ENCODE measurements at places on chromosomes 6 and 20.

GRCh38 chr20:20286061-20286460 is 81.8 kb upstream of the INSM1 start:
- DNase-seq: no peak

GRCh38 chr20:41179961-41180360 is 42.6 kb downstream of the PLCG1 start:
- DNase-seq: no peak

DNA sequence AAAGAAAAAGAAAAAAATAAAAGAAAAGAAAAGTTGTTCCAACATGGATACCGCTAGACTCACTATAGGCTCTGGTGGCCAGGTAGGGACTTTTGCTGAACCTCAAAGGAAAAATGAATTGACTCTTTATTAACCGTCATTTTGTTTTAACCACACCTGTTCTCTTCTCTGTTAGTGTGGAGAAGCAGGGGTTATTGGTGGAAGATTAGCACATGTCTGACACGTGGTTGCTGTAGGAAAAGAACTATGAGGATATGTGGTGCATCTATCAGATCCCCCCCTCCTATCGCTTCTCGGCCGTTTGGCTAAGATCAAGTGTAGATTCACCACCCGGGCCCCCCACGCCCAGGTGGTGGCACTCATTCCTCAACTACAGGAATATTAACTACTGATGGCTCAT is 212.4 kb upstream of the ZNF184 start:
- no peak for DNase-seq

GRCh38 chr6:160227769-160228161 is 30.9 kb downstream of the SLC22A2 start:
- DNase-seq: no peak

- no peak for DNase-seq
Observed at GRCh38 chr6:24429146-24429545, 26.4 kb downstream of the MRS2 start.

DNA sequence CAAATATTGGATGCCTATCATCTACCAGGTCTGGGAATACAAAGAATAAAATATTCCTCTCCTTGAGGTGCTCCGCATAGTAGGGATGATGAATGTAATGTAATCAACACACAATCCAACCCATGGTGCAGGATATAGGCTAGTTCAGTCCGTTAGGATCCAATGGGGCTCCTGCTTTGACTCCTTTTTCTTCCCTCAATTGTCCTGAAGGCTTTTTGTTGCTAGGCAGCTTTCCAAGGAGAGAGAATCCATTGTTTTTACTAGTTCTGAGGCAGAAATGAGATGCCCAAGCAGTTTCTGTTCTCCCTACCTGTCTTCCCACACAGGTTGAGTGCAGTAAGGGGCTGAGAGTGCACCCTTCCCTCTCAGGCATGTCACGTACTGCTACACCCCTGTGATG is 12.1 kb downstream of the WRNIP1 start:
- DNase-seq: no peak

- DNase-seq: no peak
Observed at GRCh38 chr6:158512809-158513208, 47.1 kb upstream of the TMEM181 start.

- DNase-seq: no peak
Observed at GRCh38 chr6:100987556-100987955, 106.4 kb upstream of the ASCC3 start.

GRCh38 chr6:90406142-90406794 is 109.6 kb upstream of the BACH2 start:
- DNase-seq: no peak

GRCh38 chr6:135616655-135617054 is 119.1 kb upstream of the AHI1 start:
- DNase-seq: no peak

GRCh38 chr6:148746363-148747144 is at the start of gene UST:
Gene UST (plus strand): TSS chr6:148747030. CDS start chr6:148747431, 401 bp downstream.
- DNase-seq: peak; percentile 81

DNA sequence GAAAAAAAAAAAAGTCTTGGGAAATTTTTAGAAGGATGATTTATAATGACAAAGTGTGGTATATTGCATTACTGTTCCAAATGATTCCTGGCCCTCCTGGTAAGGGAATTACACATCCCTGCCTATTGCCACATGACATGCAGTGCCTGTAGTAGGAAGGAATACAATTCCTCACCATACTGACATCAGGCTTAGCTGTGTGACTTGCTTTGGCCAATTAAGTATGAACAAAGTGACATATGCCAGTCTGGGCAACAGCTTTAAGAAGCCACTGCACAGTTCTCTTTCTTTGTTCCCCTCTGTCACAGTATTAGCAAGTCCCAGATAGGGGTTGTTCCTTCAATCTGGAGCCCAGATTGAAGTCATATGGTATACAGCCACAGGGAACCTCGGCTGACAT is 100.5 kb downstream of the KIF13A start:
- no peak for DNase-seq

- DNase-seq: no peak
Observed at GRCh38 chr20:9877932-9878495, 39.1 kb upstream of the PAK5 start.

DNA sequence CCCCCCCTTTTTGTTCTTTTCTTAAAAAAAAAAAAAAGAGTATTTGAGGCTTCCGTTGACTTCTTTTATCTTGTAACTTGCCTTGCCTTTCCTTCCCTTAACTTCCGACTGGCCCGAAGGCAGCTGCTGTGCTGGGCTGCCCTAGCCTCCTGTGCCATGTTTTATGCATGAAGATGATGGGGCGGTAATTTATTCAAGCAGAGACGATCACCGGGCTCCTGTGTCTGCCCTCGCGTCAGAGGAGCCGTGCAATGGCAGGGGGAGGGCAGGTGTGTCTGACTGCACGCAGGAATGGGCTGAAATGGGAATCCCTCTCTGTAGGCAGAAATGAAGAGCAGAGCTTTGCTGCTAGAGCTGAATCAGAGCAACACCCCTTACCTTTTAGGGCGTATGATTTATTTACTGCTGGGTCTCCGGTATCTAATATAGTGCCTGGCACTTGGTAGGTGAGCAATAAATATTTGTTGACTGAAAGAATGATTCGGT is 106.3 kb upstream of the RIPOR2 start:
- DNase-seq: no peak

- DNase-seq: no peak
Observed at GRCh38 chr6:32174416-32174815, 1.5 kb downstream of the AGPAT1 start.

- DNase-seq: no peak
Observed at GRCh38 chr6:113211170-113211569, 646.0 kb upstream of the MARCKS start.

DNA sequence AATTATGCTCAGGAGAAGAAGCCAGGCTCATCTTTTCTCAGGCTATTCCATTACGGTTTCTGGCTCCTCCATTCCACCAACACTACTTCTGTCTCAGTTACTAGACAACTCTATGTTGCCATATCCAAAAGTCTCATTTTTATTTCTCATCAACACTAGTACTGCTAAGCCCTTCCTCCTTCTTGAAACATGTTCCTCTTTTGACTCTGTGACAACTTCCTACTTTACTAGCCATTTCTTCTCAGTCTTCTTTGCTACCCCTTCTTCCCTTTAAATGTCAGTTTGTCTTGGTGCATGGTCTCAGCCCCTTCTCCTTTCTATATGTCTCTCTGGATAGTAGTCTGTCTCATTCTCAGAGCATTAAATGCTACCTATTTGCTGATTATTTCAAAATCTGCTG is 7.1 kb upstream of the ADGRG6 start:
- DNase-seq: no peak

GRCh38 chr6:44851176-44851575 is 463.7 kb downstream of the CDC5L start:
- DNase-seq: no peak

DNA sequence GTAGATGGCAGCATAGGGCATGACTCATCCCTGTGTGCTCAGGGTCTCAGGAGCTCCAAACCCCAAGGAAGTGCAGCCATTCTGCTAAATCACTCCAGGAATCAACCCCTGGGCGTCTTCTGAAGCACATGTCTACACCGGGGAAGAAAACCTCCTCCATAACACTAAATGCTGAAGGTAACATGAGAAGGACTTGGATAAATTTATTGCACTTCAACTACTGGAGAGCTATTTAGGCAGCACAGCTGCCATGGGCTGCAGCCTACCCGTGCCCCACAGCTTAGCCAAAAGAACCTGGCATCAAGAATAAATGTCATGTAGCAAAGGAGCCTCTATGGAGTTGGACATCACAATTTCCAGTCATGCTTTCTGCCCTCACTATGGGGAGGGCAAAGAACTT is 152.4 kb upstream of the PROKR2 start:
- DNase-seq: no peak

DNA sequence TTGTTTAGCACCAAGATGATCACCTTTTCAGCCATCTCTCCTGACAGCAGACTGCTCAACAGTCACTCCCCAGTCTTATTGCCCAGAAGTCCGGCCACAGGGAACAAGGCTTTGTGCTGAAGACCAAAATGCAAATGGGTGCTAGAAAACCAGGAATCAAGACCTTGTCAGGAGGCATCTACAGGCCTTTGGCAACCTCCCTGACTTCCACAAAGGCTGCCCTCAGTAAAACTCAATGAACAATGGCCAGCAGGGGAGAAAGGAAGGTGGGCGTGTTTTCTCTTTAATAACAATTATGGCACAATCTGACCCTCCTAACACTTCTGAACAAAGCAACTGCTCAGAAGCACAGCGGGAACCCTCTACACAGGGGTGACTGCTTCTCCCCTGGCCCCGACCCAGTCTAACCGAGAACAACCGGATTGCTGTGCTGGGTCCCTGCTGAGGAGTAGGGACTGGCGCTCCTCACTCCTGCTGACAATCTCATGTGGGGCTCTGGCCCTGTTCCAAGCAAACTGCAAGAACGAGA is 41.6 kb downstream of the PLCG1 start:
- peak; percentile 65 for DNase-seq

- DNase-seq: no peak
Observed at GRCh38 chr6:30748851-30749540, 4.6 kb upstream of the IER3 start.

GRCh38 chr6:50600280-50600679 is 113.0 kb upstream of the TFAP2D start:
- DNase-seq: no peak

- DNase-seq: no peak
Observed at GRCh38 chr20:59966428-59966827, 8.2 kb downstream of the CDH26 start.

- DNase-seq: no peak
Observed at GRCh38 chr6:98601716-98602115, 232.7 kb upstream of the POU3F2 start.

GRCh38 chr6:143575901-143576426 is 64.4 kb upstream of the FUCA2 start:
- DNase-seq: no peak

Measured in heart left ventricle (tissue), 16 donors.